ENCODE measurements at places on chromosomes 2 and 18.

GRCh38 chr18:75202696-75203365 is 6.1 kb downstream of the PTGR3 start:
- DNase-seq = no peak

GRCh38 chr2:171402906-171403580 is 30.7 kb downstream of the METTL8 start:
- DNase-seq = peak; percentile 65

DNA sequence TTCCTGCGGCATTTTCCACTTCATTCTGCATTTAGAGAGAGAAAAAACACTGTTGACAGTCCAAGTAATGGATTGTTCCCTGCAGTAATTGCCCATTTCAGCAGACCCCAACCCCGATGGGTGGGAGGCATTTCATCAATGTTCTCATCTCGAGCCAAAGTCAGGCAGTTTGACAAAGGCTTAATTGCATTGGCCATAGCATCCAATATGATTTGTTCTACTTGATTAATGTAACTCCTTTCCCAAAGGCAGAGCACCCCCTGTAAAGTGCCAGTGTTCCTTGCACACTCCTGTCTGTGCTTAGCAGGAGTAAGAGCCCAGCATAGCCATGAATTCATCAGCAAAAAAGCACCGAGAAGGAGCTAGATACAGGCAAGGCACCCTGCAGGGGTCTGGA is 174.4 kb downstream of the SEPTIN10 start:
- no peak for DNase-seq

DNA sequence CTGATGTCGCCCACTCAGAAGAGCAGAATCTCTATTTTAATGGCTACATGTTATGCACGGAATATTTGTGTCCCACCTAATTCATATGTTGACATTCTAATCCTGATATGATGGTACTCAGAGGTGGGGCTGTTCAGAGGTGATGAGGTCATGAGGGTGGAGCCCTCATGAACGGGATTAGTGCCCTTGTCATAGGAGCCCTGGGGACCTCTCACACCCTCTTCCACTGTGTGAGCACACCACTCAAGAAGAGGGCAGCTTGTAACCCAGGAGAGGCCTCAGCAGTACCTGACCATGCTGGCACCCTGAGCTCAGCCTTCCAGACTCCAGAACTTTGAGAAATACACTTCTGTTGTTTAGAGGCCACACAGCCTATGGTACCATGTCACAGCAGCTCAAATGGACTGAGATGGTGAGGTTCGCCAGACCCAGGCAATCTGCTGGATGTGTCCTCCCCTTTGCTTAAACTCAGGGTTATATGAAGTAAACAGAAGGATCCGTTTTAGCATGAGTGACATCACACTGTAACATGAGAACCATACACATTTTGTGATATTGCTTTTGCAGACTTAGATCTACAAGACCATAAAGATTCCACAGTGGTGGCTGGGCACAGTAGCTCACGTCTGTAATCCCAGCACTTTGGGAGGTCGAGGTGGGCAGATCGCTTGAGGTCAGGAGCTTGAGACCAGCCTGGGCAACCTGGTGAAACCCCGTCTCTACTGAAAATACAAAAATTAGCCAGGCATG is 48.7 kb downstream of the ATOH8 start:
- DNase-seq = peak; percentile 48

DNA sequence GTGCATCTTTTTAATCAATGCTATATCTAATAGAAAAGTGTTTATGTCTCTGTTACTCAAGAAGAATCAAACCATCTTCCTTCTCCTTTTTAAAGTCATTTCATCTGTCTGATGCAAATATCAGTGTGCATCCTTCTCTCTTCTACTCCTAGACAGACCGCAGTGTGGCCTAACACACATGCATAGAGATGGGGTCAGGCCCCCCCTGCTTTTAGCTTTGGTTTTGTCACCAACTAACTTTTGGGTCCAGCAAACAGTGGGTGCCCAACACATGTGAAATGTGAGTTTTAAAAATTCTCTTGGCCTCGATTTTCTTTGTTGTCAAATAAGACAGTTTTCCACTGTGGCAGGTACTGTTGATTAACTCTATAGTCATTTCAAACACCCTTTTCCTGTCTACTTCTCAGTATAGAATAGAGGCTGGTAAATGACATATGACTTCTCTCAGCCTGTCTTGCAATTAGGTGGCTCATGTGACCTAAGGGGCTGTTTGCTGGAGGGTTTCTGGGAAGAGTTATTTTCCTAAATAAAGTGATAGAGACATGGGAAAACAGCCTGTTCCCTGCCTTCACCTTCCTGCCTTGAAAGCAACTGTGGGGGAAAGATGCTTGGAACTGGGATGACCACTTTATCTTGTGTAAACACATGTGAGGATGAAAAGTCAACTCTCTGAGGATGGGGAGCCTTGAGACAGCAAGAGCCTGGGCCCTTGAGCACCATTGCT is 65.7 kb upstream of the DARS1 start:
- DNase-seq = no peak

DNA sequence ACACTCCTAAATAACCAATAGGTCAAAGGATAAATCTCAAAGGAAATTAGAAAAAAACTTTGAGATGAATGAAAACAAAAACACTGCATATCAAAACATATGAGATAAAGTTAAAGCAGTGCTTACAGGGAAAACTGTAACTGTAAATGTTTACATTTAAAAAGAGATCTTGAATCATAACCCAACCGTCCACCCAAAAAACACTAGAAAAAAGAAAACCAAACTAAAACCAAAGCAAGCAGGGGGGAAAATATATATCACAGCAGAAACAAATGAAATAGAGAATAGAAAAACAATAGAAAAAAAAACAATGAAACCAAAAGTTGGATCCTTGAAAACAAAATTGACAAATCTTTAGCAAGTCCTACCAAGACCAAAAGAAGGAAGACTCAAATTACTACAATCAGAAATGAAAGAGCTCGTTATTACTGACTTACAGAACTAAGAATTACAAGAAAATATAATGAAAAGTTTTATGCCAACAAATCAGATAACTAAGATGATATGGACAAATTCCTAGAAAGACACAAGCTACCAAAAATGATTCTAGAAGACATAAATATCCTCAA is 65.6 kb downstream of the TLK1 start:
- no peak for DNase-seq

GRCh38 chr2:208491641-208492040 is 85.0 kb downstream of the PTH2R start:
- no peak for DNase-seq

DNA sequence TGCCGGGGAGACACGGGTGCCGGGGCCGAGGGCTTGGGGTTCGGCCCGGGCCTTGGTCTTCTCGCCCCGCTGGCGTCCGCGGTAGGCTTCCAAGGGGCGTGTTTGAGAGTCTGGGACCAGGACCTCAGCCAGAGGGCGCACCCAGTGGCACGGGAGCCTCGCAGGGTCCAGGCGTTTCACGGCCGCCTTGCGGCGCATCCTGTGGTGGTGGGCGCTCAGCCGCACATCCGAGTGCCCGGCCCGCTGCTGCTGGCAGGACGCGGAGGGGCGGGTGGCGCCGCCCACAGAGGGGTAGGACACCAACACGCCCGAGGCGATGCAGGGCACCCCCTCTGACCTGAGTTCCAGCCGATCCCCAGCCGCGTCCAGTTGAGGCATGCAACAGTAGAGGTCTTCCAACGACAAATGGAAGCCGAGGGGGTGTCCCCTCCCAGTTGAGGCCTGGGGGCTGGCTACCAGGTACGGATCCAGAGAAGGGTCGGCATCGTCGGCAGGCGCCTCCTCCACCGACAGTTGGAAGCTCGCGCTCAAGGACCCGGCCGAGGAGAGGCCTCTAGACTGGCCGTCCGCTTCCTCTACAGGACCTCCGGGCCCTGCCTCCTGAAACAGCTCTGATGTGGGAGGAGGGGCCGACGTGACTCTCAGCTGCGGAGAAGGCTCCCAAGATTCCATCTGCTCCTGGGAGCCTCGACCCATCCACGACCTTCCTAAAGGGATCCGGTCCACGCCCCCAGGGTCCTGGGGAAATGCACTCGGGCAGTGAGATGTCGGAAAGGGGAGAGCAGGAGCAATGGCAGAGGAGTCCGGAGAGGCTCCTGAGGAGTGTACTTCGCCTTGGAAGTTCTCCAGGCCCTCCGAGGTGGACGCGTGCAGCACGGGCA is 6.3 kb downstream of the C2orf81 start:
- DNase-seq = peak; percentile 31

DNA sequence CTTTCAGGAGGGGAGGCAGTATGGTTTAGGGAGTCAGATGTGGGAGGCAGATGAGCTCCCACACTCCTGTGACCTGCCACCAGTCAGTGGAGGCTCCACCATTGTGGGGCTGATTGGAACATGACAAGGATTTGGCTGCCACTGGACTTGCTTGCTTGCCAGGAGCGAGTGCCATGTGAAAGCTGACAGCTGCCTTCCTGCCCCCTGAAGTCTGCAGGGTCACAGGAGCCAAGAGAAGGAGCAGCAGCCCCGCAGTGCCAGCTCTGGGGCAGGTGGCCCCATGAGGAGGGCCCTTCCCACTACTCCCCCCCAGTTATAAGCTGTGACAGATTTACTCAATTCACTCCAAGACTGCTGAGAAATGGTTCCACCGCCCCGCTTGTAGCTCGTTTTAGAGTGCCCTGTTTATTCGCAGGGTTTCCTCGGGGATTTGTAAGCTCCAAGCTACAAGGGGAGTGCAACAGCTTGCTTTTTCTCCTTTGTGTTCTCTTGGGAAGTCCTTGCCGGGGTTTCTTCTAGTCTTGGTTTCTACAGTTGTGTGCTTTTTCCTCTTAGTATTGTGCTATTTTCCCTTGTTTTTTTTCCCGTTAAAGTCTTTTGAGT is 414.3 kb downstream of the MEIS1 start:
- DNase-seq = no peak

DNA sequence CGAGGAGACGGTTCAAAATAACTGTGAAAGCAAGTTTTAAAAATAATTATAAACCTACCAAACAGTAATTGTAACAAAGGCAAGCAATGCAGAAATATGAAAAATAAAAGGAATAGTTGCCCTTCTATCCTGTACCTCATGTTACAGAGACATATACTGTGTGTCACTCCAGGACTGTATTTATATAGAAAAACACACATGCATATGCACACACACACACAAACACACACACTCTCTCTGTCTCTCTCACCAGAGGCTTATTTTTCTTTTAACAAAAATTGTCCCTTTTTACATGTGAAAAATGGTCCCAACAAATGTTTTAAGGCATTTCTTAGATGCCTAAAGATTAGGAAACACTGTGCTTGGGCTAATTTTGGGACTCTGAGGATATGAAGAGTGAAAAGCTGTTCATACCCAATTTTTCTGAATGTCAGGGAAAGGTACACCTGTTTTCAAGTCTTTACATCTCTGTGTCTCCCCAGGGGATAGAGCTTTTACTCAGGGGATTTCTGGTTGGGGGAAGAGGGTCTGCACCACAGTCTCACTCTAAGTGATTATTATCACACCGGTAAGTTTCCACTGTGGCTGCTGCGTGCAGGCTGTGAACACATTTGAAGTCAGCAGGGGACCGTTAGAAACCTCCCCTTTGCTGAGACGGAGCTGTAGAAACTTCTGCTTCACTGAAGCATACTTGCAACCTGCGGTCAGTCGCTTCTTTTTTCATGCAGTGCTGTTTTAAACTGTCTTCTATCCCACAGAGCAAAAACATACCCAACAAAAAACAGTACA is 51.4 kb upstream of the SPAG16 start:
- peak; percentile 7 for DNase-seq

DNA sequence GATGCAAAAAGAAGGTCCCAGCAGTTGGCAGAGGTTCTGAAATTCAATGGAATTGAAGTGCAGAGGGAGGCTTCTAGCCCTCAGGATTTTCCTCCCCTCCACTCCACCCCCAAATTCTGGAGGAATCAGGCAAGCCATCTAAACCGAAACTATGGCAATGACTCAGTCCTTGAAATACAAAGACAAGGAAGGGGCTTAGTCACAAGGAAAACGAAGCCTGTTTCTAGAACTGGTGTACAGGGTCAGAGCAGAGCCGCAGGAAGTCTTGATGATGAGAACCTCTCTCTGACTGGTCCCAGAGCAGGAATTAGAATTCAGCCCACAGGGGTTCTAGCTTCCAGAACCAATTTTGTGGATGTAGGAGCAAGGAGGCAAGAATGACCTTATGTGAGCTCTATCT is 111.7 kb upstream of the SCN1A start:
- DNase-seq = peak; percentile 93

DNA sequence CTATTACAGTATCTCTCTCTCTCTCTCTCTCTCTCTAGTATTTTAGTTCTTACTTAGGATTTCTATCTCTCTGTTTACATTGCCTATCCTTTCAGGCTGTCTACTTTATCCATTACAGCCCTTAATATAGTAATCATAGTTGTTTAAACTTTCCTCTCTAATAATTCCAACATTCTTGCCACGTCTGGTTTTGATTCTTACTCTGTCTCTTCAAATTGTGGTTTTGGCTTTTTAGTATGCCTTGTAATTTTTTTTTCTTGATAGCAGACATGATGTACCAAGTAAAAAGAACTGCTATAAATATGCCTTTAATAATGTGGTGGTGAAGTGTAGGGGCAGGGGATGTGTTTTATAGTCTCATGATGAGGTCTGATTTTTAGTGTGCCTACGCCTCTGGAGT is 1809.5 kb upstream of the CELF4 start:
- DNase-seq = peak; percentile 6

DNA sequence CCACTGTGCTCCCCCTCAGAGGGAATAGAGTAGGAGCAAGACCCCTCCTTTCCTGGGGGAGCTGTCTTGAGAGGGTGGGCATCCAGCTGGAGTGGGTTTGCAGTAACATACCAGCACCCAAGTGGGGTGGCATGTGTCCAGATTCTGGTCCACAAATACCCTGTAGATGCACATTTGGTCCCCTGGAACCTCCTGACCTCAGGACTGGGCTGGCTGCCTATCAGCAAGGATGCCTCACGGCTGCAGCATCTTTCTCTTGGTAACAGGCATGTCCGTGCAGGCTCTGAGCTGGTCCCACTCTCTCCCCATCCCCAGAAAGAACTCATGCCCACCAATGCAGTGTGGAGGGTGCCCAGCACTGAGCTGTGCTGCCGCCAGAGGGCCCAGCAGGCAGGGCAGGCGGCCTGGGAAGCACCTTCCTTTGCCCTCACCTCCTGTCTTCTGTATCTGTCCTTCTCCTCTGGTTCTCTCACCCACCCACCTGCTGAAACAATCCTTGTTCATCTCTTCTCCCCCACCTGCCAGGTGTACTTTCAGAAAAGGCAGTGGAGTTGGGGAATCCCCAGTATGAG is 47.4 kb downstream of the ITGB1BP1 start:
- DNase-seq = no peak

DNA sequence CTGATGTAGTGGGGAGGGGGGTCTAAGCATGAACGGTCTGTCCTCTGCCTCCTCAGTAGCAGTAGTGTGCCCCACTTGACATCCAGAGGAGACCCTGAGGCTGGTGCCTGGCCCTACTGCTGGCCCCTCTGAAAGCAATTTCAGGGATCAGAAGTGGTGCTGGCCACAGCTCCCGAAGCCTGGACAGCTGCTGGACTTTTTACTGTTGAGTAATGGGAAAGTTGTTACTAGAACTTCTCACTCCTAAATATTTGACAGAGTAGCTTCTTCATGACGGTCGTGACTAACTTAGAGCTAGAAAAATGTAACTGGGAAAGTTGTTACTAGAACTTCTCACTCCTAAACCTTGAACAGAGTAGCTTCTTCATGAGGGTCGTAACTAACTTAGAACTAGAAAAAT is 23.3 kb downstream of the CTDP1 start:
- no peak for DNase-seq
